ENCODE measurements at places on chromosomes 12 and 14. TPM values are rescaled to one million over a fixed set of nuclear protein-coding genes. Genes with fewer than 3 reads are reported as not detected.

GRCh38 chr12:117280019-117280680, 81.3 kb downstream of the NOS1 start:
- no peak for DNase-seq
- H3K4me1 ChIP-seq = no peaks in the 10 kb centered on the region
- H3K36me3 ChIP-seq = no peaks in the 10 kb centered on the region
- H3K27me3 ChIP-seq = no peaks in the 10 kb centered on the region
- no peak overlapping the region for H3K4me3 ChIP-seq

- no peak overlapping the region for H3K4me3 ChIP-seq
- no peak overlapping the region for H3K27ac ChIP-seq
- no peaks in the 10 kb centered on the region for H3K36me3 ChIP-seq
- no peak for DNase-seq
- H3K4me1 ChIP-seq = peaks cover 8% of the 10 kb centered on the region
- H3K27me3 ChIP-seq = no peaks in the 10 kb centered on the region
These were observed 114.0 kb upstream of the KRAS start for GRCh38 chr12:25364529-25365339.

- no peaks in the 10 kb centered on the region for H3K4me1 ChIP-seq
- no peak overlapping the region for H3K27ac ChIP-seq
These were observed 83.9 kb downstream of the PIK3C2G start for GRCh38 chr12:18345021-18345735.

DNA sequence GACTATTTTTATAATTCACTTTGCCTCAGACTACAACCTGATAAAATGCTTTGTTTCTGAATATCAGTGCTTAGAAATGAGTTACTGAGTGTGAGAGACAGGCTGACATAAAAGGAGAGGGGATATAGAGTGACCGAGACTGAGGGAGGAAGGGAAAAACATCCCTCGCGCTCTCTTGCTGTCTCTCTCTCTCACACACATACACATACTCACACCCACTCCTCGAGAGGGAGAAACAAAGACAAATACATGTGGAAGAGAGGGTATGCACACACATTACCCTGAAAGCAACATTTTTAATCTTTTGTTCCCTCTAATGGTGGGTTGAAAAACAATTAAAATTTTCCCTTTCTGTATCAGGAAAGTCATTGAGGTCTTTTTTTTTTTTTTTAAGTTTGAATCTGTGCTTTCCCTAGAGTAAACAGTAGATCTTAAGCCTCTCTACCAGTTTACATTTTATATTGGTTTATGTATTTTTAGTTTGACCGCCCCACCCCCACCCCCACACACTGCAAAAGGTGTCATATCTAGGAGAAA, 45.3 kb downstream of the FRS2 start:
- no peak overlapping the region for H3K27ac ChIP-seq
- H3K27me3 ChIP-seq = no peaks in the 10 kb centered on the region
- no peak for DNase-seq
- no peaks in the 10 kb centered on the region for H3K36me3 ChIP-seq

GRCh38 chr14:61387076-61387475, 65.7 kb downstream of the PRKCH start:
- DNase-seq = no peak
- peaks cover 93% of the 10 kb centered on the region for H3K4me1 ChIP-seq
- H3K27ac ChIP-seq = peak overlapping the region; percentile 71
- H3K4me3 ChIP-seq = peak overlapping the region; percentile 50

DNA sequence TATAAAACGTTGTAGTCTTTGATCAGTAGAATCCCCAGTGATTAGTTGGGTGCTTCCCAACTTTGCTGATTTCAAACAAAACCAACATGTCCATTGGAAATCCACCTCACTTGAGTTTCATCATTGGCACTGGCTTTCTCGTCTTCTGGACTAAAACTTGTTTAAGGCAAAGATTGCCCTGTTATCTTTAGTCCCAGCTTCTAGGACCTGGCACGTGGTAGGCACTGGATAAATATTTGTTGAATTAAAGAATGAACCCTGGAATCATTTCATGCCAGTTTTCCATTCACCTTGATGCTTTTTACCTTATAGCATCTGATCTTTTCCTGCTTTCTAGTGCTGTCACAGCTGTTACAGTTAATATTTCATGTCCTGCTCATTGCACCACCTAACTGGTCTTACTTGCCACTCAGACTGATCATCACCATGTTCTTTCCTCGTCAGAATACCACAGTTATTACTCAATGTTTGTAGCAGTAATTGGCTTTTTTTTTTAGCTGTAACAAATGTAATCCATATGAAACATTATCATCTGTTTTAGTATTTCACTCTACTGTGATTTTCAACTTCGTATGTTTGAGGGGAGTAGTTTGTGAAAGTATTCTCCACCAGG, 7.3 kb upstream of the C12orf50 start:
- H3K4me3 ChIP-seq = peak overlapping the region; percentile 89
- peaks cover 14% of the 10 kb centered on the region for H3K4me1 ChIP-seq
- no peaks in the 10 kb centered on the region for H3K36me3 ChIP-seq
- no peak overlapping the region for H3K27ac ChIP-seq

Gene KRT1
- total RNA-seq = 2.3 TPM

Data from naive thymus-derived CD4-positive, alpha-beta T cell (primary cell).